ENCODE measurements at places on chromosomes 5 and 9.

DNA sequence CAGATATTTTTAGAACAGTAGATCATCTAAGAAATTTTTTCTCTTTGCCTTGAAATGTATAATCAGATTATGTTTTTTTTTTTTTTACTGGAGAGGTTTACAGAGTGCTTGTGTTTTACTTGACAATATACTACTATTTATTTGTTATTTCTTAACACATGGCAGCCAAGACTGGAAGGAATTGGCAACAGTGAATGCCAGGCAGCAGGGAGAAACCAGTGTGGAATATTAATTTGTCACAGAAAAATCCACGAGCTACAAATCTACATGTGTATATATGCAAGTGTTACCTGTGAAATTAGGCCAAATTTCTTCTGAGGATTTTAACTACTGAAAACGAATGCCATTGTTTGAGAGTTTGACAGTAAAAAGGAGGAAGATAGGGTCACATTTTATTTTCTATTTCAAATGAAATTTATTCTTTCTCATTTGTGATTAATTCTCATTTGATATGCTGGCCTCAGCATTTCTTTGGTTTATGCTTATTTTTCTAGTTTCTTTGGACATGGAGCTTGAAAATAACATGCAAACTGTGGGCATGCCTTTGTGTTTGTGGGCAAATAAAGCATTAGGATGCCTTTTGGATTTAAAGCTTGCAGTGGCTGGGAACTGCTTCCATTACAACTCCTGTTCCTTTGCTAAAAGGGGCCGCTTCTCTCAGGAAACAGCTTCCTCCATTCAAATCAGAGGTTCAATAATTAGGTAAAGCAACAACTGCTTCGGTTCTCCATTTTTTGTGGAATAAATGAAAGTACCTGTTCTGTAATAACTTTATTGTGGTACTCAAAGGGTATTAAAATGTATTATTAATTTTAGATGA, 39.0 kb upstream of the ZFYVE16 start:
- DNase-seq, result no peak

DNA sequence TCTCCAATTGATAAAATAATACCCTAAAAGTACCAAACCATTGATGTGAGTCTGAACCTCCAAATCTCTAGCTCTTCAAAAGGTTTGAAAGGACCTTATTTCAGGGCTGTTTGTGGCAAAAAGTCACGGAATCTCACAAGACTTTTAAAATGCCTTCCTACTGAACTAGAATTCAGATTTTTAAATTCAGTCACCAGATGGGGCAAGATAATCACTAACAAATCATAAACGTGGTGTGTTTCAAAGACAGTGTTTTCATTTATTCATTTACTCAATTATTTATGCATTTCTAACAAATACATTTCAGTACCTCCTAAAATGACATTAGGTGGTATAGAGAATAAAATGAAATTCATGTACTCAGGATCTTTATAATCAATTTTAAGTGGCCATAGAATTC, 68.2 kb upstream of the SMC2 start:
- DNase-seq, result no peak

DNA sequence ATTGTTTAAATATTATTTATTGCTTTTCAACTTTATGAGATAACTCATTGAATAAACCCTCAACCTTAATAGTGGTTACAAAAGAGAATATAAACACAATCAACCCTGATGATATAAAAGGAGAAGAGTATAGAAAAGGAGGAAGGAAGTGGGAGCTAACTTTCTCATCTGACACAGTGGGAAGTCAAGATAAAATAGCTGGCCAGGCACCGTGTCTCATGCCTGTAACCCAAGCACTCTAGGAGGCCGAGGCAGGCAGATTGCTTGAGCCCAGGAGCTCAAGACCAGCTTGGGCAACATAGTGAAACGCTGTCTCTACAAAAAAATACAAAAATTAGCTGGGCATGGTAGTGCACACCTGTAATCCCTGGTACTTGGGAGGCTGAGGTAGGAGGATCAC, 93.5 kb downstream of the PPP2R2B start:
- DNase-seq, result no peak

GRCh38 chr5:38677636-38678035, 121.2 kb upstream of the LIFR start:
- no peak for DNase-seq

DNA sequence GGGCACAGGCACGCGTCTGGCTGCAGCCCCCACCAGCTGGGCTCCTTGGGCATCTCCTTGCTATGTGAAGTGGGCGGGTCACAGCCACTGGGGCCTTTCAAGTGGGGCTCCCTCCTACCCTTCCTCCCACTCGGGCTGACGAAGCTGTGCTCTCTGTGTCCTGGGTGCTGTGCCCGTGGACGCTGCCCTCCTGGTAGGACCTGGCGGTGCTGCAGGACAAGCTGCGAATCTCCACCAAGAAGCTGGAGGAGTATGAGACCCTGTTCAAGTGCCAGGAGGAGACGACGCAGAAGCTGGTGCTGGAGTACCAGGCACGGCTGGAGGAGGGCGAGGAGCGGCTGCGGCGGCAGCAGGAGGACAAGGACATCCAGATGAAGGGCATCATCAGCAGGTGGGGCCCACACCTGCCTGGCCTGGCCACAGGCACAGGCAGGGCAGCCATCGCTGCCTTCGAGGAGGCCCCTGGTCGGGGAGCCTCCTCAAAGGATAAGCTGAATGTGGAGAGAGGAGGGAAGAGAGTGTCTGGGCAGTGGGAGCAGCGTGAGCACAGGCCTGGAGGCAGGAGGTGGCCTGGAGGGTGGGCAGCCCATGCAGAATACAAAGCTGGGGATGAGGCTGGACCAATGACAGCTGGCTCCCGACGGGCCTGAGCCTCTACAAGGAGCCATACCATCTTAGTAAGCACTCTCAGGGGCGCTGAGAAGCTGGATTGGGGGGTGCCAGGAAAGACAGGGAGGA, 124.7 kb downstream of the DAB2IP start:
- no peak for DNase-seq

DNA sequence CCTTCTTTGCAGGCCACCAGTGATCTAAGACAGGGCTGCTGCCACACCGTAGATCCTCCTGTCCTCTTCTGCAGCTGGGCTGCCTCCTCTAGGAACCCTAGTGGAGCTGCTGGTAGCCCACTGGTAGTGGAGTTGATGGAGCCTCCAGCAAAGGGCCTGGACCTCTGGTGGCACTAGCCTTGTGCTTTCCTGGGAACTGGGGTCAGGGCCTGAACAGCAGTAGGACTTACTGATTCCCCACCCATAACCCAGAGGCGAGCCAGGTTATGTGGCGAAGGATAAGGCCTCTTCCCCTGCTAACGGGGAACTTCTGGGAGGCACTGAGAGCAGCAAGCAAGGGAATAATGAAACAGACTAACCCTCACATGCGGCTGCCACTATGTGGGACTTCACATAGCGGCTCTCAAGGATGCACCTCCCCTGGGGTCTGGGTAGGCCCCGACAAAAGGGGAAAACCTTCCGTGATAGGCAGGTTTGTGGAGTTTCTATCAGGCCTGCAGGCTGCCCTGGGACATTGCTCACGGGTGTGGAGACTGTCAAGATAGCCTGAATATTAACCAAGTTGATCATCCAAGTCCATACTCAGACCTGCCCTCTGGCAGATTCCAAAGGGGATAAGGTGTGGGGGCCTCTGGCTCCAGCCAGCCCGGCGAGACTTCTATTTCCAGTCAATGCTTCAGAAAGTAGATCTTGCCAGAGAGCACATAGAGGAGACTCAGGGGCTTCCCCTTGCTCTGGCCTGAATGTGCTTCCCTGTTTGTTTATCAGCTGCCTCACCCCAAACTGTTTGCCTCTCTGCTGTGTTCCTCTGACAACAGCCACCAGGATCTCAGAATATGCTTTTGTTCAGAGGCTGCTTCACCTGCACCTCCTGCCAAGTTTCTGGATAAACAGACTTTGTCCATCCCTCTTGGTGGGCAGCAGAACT, 7.4 kb downstream of the SLC22A4 start:
- no peak for DNase-seq

DNA sequence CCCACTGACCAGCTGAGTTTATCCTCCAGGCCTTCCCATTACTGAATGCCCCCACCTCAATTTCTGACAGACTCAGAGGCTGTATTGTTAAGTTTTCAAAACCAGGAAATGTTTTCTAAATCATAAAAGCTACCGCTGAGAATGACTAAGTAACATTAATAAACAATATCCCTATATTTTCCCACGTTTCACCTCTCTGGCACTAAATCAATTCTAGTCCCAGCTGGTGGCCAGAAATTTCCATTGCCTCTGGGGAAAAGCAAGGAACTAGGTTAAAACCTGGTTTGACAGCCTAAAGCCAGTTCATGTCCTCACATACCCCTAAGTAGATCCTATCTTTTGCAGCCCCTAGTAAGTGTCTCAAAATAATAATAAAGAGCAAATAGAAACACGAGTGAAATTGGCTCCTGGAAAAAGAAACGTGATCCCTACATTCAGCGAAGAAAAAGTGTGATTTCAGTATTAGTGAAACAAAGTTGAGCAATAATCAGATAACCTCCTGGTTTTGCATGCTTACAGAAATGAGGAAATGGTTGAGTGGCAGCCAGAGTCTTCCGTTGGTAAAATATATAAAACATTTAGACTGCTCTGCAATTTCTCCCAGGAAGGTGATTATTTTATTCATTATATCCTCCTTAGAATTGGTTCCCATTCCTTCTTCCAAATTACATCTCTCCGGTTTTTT, 110.9 kb downstream of the ESM1 start:
- no peak for DNase-seq

DNA sequence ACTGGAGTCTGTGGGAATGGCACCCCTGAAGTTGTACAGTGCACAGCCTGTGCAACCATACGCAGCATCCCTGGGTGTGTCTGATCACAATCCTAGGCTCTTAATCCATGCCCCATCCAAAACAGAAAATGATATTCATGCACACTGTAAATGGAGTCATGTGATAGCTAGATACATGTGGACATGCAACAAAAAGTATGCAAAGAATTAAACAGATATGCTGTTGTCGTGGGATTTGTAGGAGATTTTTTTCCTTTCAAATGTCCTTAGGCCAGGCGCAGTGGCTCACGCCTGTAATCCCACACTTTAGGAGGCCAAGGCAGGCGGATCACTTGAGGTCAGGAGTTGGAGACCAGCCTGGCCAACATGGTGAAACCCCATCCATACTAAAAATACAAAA, 36.1 kb downstream of the PRRX2 start:
- DNase-seq, result no peak

- no peak for DNase-seq
These were observed 216.4 kb downstream of the CDH10 start for GRCh38 chr5:24428345-24428744.

- DNase-seq, result no peak
These were observed 18.2 kb downstream of the FBN2 start for GRCh38 chr5:128519827-128520226.

DNA sequence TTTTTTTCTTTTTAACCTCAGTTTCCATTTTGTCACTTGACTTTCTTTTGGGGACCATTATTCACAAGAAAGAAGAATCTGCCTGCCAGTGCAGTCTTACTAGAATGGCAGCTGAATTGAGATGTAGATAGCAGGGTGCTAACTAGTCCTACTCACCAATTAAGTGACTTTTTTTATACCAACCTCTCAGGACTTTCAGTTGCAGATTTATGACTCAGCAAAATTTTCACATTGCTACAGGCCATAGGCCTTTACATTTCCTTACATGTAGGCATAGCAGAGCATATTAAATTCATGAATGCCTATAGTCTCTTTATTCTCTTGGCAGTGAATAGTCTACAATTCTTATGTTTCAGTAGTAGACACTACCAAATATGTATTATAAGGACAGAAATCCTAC, 54.0 kb upstream of the FKTN start:
- no peak for DNase-seq

GRCh38 chr5:139023286-139023685, 148.2 kb upstream of the LRRTM2 start:
- DNase-seq, result no peak

DNA sequence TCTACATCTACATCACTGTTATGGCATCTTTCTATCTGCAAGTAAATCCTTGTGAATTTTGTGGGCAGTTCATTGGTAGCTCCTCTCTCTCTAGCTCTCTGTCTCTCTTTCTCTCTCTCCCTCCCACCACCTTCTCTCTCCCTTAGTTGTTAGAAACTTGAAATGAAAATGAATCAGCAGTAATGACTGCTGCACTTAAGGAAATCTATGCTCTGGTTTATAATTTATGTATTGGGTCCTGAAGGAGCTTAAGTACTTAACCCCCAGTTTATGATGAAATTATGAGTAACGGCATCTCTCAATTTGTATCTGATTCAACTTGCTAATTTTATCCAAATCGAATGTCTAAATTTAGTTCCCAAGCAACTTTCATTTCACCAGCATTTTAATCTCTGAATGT, 52.0 kb upstream of the PTGER4 start:
- DNase-seq, result no peak

DNA sequence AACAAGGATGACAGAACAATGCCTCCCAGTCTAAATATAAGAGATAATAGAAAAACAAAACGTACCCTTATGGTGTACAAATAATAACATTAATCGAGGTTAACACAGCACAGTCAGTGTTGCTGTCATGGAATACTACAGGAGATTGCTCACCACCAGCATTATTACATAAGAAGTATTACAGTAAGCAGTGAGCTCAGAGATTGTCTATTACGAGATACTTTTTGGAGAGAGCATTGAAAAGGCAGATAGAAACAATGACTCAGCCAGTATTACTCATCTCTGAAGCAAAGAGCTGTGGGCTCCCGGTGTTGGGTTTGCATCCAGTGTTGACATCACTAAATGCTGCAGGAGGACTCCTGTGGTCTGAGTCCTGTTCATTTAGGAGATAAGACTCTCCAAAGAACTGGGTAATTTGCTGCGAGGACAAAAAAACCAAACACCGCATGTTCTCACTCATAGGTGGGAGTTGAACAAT, 191.9 kb upstream of the SEMA6A start:
- no peak for DNase-seq

DNA sequence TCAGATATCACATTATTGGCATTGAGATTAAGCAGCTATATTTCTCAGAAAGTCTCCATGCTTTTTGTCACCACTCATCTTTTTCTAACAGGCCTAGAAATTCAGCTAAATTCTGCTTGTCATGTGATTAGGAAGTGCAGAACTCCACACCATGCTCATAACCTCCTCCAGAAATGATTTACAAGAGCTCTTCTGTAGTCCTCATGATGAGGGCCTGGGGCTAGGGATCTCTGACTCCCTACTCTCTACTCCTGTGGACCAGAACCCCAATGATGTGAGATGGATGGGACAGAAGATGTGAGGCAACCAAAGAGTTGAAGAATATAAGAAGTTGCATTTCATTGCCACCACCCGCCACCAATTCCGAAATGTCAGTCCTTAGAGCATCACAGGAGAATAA, 16.5 kb upstream of the SIL1 start:
- no peak for DNase-seq

- no peak for DNase-seq
These were observed 505.5 kb downstream of the CTNND2 start for GRCh38 chr5:11398728-11399127.

- no peak for DNase-seq
These were observed 45.0 kb upstream of the TDRD7 start for GRCh38 chr9:97366889-97367288.

- DNase-seq, result no peak
These were observed 126.6 kb upstream of the HMHB1 start for GRCh38 chr5:143685246-143685815.

DNA sequence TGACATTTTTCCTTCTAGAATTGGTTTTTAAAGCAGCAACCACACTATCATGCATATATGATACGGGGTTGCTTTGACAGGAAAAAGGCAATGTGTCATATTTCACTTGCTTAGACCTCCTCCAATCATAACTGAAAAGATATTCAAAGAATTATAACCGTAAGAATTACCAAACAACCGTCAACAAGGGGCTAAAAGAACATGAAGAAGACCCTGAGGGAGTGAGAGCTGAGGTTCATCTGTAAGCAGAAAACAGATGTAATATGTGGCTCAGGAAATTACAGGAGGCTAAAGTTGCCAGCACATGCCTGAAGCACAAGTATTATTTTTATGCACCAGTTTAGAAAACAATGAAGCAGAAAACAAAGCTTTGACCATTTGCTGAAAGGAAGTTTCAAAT, 78.9 kb downstream of the APBA1 start:
- no peak for DNase-seq
